ENCODE measurements at places on chromosomes 7 and 10.

DNA sequence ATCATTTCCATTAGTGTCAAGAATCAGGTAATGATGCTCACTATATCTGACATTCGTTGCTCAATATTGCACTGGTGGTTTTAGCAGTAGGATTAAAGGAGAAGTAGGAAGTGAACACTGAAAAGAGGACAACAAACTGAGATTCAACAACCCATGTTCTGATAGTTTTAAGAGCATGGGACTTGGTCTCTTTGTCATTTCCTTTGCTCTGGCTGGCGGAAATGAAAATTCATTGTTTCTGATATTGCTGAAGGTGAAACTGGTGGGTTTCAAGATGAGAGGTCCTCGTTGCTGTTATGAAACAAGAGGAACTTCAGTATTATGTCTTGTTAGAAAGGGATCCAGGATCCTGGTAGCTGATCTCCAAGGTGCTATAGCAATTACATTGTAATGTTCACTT, 129.0 kb downstream of the DNAH11 start:
- no peak for DNase-seq

GRCh38 chr10:992467-992866, 4.2 kb downstream of the GTPBP4 start:
- no peak for DNase-seq

DNA sequence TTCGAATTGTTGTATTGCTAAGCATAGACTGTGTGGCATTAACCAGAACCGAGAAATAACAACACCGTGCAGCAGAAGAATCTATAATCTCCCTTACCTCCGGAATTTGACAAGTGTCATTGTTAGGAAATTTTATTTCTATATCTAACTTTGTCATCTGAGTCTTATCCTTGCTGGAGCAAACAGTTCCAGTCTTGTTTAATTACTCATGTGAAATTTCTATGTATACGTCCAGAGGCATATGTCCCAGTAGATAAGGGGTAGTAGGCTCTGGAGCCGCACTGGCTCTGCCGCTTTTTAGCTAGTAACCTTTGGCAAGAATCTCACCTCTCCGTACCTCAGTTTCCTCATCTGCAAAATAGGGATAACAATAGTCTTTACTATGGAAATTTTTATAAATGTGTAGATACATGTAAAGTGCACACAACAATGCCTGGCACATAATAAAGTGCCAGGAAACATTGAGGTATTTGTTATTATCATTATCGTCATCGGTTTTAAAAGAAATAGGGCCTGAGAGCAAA, 228.6 kb downstream of the VTI1A start:
- DNase-seq: no peak

- DNase-seq: no peak
Measured at GRCh38 chr10:57897611-57898010, 370.1 kb downstream of the IPMK start.

- no peak for DNase-seq
Measured at GRCh38 chr7:135406918-135407317, 103.0 kb downstream of the CNOT4 start.

DNA sequence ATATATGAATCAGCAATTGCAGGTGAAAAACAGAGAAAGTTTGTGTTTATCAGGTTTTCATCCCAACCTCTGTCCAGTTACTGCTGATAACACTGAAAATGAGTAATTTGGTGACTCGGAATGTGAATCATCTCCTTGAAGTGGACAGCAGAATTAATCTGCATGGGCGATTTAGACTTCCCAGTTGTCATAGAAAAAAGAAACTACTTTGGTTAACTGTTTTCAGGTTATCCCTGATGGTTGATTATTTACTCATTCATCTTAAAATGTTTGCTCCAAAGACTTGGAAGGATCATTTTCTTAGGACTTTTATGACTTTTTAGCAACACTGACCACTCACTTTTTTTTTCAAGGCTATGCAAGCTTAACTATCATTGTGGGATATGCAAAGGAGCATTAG, 504.1 kb upstream of the ANKRD30A start:
- DNase-seq: no peak
